Activated CD8-positive, alpha-beta memory T cell treated with anti-CD3 and anti-CD28 coated beads for 24 hours (primary cell): ENCODE measurements at places on chromosomes 3 and 15.

GRCh38 chr3:112391648-112392047, 58.7 kb downstream of the CD200 start:
- DNase-seq, result no peak

DNA sequence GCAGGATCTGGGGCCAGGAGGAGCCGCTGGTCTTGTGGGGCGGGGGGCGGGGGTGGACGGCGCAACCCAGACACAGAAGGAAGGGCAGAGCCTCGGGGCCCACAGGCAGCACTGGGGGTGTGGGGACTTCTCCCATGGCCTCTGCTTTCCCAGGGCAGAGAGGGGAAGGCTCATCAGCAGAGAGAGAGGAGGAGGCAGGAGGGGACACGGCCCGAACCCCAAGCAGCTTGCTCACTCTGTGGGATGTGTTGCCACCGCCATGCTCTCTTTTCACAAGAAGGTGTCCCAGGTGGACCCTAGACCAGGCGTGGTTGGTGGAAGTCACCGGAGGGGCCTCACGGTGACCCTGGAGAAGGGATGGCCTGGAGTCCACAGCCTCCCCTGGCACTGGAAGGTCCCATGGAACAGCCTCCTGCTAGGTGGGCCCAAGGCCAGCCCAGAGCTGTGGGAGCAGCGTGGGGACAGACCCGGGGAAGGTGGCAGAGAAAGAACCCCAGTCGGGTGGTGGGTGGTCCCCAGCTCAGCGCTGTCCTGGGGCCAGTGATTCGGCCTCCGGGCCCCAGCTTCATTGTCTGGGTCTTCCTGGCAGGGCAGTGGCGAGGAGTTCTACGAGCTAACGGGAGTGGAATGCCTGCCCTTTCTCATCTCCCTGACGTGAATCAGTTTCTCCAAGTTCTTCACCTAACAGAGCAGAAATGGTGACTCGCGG, 46.8 kb upstream of the PCSK6 start:
- peak; percentile 42 for DNase-seq

DNA sequence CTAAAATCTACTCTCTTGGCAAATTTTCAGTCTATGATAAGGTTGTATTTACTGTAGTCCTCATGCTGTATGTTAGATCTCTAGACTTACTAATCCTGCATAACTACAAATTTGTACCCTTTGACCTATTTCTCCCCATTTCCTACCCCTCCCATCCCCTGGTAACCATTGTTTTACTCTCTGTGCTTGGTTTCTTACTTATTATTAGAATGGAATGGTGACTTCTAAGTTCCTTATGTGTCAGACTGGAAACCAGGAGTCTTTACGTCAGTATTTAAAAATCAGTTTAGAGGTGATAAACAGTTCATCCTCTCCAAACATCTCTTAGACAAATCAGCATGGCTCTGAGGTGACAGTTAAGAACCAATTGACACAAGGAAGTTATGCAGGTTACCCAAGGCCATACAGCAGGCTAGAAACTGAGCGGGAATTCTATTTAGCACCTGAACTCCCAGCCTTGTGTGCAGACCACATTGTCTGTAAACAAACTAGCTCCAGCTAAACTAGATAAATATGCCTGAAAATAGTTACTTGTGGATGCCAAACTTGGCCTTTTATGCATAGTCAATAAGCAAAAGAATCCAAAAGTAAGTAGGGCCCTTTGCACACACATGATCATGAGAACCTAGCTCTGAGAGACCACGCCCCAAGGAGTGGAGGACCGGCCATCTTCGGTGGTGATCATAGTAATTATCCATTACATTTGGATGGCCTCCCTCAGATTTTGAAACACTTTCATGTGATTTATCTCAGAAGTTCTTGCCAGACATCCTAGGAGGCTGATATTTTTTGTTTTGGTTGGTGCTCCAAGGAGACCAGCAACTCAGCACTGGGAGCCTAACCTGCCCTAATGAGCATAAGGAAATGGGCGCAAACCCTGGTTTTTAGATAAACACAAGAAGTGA, 72.3 kb upstream of the BOC start:
- no peak for DNase-seq

DNA sequence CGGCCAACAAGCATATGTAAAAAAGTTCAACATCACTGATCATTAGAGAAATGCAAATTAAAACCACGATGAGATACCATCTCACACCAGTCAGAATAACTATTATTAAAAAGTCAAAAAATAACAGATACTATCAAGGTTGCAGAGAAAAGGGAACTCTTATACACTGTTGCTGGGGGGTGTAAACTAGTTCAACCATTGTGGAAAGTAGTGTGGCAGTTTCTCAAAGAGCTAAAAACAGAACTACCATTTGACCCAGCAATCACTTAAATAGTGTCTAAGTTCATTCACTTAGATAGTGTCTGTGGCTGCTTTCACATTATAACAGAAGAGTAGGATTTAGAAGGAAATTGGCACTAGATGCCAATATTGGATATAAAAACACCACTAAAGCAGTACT, 49.7 kb downstream of the CGGBP1 start:
- no peak for DNase-seq

DNA sequence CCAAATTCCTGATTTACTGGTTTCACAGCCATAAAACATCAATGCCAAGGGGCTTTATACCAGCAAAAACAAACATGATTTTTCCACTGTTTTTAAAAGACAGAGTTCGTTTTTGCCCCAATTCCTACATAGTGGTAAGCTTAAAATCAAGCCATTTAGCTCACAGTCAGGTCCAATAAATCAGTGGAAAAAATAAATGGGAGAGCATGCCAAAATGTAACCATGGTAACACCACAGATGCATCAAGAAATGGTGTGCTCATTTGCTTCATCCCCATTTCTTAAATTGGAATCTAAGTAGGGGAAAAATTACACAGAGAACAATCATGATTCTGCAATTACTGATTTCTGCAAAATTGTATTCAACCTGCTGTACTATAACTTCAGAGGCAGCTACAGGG, 418.8 kb downstream of the MAGI1 start:
- DNase-seq, result no peak

DNA sequence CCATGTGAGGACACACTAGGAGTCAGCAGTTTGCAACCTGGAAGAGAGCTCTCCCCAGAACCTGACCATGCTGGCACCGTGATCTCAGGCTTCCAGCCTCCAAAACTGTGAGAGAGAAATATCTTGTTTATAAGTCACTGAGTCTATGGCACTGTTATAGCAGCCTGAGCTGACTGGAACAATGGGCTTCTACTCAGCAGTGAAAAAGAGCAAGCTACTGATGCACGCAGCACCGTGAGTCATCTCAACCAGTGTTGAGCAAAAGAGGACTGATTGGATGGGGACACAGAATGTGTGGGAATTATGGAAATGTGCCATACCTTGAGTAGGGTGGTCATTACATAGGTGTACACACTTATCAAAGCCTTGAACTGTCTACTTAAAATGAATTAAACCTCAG, 230.4 kb downstream of the PLCL2 start:
- no peak for DNase-seq

GRCh38 chr15:73053398-73053723, 1.1 kb downstream of the NEO1 start:
- DNase-seq, result no peak

- DNase-seq, result no peak
These were observed 26.3 kb downstream of the LIPC start for GRCh38 chr15:58458076-58458475.

- no peak for DNase-seq
These were observed 829 bp upstream of the SKIL start for GRCh38 chr3:170356596-170357175.

GRCh38 chr3:64022451-64023186, 675 bp downstream of the PSMD6 start:
- DNase-seq, result no peak

- DNase-seq, result no peak
These were observed 35.0 kb downstream of the SERP1 start for GRCh38 chr3:150511122-150511821.

- DNase-seq, result no peak
These were observed 282.7 kb upstream of the MANF start for GRCh38 chr3:51102396-51102795.

DNA sequence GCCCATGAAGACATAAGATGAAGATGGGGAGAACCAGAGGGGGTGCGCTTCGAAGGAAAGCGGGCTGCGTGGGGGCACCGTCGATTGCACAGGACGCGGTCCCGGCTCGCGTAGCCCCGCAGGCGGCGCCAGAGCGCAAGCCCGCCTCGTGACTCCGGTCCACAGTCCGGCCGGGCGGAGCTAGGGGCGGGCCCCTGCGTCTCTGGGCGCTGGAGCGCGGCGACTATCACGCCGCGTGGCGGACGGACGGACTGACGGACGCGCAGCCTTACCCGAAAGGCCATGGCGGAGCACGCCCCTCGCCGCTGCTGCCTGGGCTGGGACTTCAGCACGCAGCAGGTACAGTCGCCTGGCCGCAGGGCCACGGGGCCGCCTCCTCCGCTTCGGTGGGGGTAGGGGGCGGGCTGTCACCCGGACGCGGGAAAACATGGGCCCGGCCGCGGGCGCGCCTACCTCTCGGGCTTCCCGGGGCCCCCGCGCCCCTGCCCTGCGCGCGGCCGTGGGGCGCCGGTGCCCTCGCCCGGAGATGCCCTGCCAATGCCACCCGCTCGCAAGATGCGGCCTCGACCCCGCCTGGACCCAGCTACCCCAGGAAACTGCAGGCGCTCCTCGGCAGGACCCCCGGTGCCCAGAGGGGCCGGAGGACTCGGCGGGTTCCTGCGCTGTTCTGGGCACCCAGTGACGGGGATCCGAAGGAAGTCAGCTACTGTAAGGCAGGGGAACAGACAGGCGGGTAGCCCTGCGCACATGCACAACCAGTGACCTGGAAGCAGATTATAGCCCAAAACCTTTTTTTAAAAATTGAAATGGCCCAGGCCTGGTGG, at the start of gene XYLB:
Gene XYLB (plus strand): TSS at position 199 of the 824 bp plus-strand sequence. CDS start 84 bp downstream, at position 283.
- DNase-seq, result peak; percentile 91

- no peak for DNase-seq
These were observed 41.6 kb upstream of the AP3B2 start for GRCh38 chr15:82751308-82751707.

DNA sequence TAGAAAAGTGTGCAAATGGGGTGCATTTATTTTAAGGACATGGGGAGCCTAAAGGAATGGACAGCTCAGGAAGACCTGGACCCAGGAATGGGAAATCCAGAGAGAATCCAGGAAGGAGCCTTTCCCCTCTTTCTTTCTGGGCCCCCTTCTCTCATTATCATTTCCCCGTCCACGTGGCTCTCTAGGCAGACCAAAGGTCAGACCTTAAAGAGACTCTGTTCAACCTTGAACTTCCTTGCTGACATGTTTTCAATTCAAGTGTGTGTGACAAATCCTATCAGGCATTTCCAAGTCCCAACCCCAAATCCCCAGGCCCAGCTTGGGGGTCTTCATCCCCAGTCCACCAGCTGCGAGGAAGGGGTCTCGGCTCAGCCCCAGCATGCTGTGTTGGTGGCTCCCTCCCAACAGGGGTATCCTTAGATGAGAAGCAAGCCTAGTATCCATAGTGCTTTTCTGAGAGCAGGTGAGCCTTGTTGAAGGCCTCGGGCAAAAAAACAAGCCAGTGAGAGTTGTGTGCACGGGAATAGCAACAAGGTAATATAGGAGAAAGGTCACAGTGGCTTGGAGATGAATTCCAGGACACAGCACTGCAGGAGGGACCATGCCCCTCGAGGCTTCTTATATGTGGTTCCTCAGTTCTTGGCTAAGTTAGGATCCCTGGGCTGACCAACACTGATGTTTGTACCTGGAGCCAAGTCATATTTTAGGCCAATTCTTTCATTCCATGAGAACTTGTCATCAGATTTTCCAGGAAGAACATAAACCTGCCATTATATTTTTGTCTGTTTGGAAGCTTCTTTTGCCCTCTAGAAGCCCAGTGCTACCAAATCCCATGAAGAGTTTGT, 130.0 kb downstream of the ASB7 start:
- DNase-seq, result no peak

GRCh38 chr15:59244337-59244736, 37.7 kb downstream of the LDHAL6B start:
- no peak for DNase-seq

- no peak for DNase-seq
These were observed 4.1 kb downstream of the VGLL3 start for GRCh38 chr3:86986671-86987420.

GRCh38 chr15:77096138-77096537, 25.2 kb upstream of the TSPAN3 start:
- peak; percentile 17 for DNase-seq

- peak; percentile 80 for DNase-seq
These were observed 2.0 kb downstream of the FOXP1 start for GRCh38 chr3:71581457-71582035.

DNA sequence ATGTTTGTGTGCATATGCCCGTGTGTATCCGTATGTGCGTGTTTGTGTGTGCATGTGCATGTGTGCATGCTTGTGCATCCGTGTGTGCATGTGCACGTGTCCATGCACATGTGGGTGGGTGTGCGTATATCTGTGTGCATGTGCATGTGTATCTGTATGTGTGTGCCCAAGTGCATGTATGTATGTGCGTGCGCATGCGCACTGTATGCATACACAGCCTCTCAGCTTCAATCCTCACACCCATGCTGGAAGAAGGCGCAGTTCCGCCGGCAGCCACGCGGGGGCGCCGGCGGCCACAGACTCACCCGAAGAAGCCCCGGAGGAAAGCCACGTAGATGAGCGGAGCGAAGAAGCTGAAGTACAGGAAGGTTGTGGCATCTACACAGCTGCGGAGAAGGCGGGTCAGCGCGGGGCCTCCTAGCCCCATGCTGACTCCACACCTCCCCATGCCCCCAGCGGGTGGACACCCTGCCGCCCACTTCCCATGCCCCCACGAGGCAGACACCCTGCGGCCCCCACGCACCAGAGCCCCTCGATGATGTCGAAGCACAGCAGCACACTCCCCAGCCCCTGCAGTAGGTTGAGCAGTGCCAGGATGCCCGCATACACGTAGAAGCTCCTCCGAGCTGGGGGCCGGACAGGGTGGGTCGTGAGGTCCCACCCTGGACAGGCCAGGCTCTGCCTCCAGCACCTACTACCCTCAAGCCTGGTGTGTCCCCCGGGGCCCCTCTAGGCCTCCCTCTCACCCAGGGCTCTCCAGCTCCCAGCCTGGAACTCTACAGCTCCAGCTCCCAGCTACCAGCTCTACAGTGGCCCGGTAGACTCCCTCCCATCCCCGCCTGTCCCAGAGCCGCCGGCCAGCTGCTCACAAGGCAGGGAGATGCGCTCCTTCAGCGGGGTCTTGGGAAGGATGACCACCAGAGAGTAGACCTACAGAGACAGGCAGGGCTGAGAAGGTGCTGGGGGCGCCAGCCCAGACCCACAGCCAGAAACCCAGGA, 15.4 kb downstream of the TPRA1 start:
- peak; percentile 94 for DNase-seq

GRCh38 chr3:16114429-16114828, 60.1 kb upstream of the GALNT15 start:
- DNase-seq, result no peak

DNA sequence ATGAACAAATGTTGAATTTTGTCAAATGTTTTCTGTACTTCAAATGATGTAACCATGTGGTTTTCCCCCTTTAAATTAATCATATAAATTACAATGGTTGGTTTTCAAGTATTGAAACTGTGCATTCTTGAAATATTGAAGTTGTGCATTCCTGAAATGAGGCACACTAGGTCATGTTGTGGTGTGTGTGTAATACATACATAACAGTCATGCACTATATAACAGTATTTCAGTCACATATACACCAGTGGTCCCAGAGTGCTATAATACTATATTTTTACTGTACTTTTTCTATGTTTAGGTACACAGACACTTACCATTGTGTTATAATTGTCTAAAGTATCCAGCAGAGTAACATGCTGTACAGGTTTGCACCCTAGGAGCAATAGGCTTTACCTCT, 11.0 kb upstream of the IQCF5 start:
- no peak for DNase-seq

GRCh38 chr3:30350011-30350410, 256.4 kb upstream of the TGFBR2 start:
- DNase-seq, result no peak

- no peak for DNase-seq
These were observed 2.1 kb downstream of the ACOX2 start for GRCh38 chr3:58534592-58535494.

- no peak for DNase-seq
These were observed 2.3 kb downstream of the CHP1 start for GRCh38 chr15:41233367-41233771.
